ENCODE measurements at places on chromosomes 7 and 10.

GRCh38 chr7:81627536-81628287 lies 142.1 kb downstream of the HGF start:
- no peak for DNase-seq

DNA sequence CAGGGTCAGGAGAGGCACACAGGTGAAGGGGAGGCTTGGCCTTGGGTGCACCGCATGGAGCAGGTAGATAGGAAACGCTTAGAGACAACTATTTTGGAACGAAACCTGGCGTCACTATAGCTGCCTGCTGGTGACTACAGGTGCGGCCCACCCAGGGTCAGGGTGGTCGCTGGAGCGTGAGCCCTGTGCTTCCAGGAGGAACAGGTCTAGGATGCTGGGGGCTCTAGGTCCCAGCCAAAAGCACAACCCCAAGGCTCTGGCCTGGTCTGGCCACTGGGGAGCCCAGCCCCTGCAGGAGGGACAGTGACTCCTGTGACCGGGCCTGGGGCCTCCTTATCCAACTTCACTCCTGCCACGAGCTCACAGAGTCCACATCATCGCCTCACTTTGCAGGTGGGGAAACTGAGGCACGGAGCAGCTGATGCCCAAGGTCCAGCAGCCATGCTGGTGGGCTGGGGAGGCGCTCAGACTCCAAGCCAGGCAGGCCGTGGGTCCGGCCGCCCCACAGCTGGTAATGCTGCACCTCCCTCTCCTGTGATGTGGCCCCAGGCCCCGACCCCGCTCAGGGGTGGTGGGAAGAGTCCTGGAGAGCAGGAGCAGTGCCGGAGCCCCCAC lies 9.0 kb downstream of the LFNG start:
- no peak for DNase-seq

DNA sequence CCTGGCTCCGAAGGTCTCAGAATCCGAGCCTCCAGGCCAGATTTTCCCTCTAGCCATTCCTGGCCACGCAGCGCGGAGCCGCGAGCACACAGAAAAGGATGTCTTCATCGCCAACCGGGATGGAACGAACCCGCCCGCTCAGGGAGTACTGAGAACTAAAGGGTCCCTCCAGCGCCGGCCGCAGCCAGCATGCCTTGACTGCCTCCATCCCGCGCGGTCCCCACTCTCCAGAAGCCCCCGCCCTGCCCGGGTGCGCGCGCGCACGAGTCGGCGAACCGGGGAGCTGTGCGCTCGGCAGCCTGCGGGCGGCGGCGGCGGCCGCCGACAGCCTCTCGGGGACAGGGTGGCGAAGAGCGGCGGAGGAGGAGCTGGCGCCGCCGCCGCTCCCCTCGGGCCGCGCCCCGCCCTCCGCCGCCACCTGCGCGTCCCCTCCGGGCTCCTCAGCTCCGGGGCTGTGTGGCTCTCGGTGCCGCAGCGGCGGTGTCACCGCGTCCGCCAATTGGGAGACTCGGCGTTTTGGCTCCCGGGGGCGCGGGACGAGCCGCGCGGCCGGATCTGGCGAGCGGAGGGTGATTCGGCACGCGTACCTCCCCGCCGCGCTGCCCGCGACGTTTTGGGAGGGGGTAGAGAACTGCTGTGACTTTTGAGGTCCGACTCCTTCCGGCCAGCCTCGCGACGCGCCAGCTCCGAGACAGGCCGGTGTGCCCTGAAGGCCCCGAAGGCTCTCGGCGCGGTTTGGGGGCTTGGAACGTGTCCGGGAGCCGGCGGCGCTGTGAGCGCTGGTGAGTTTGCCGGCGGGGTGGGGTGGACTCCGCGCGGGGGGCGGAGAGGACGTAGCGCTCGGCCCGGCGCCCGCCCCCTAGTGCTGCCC lies 453 bp upstream of the GALNT17 start:
- DNase-seq, result no peak

- no peak for DNase-seq
Observed at GRCh38 chr10:92641492-92641891, 48.3 kb upstream of the HHEX start.

Measured in GM20000 (cell line).